ENCODE measurements at places on chromosomes 7 and 10.

GRCh38 chr10:1932692-1933094, 195.4 kb upstream of the ADARB2 start:
- no peak for DNase-seq

DNA sequence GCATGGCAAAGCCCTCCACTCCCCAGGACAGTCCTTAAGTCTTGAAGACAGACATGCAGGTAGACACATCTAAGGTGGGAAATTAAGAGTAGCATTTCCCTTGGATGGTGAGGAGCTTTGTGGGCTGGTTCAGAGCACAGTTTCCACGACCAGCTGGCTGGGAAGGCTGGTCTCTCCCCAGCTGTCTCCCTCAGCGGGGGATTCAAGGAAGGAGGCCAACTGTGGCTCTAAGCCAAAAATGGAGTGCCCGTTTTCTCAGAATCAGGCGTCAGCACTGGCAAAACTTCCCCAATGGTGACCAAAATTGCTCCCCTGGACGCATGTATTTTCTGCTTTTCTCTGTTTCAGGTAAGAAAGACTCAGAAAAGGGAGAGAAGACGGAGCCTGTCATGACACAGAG, 230.6 kb upstream of the FZD8 start:
- no peak for DNase-seq

- no peak for DNase-seq
Observed at GRCh38 chr10:7915923-7916536, 97.7 kb downstream of the TAF3 start.

- DNase-seq: no peak
Observed at GRCh38 chr10:71493741-71494140, 97.0 kb downstream of the CDH23 start.

DNA sequence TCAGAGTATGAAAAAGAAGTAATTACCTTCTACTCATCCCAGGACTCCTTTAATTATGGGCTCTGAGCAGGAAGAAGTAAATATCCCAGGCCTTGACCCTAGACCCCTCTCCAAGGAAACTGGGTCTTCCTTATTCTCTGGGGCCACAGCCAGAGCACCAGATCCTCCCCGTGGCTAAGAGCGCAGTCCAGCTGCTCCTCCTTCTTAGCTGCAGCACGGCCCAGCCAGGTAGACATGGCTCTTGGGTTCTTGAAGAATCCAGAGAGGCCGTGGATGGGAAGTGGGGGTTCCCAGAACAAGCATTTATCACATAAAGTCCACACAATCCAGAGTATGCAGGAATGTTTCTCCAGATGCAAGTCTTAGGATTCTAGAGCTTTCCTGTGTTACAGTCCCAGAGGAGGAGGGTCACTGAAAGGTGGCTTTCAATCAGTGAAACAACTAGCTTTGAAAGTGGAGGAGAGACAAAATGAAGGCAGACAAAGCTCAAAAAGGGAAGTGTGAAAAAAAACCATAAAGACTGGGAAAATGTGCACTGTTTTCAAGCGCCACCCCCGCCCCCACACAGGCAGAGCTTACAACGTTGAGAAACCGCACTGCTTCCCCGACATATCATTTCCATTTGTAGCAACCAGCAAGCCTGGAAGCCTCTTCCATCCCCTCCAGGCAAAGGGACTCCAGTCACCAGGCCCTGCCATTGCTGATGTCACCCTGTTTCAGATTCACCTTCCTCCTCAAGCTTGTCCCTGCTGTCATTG, 396.5 kb upstream of the MKI67 start:
- DNase-seq: no peak

- no peak for DNase-seq
Observed at GRCh38 chr10:5442990-5443370, 30.6 kb downstream of the NET1 start.

GRCh38 chr7:82202965-82203364, 240.6 kb downstream of the CACNA2D1 start:
- no peak for DNase-seq

DNA sequence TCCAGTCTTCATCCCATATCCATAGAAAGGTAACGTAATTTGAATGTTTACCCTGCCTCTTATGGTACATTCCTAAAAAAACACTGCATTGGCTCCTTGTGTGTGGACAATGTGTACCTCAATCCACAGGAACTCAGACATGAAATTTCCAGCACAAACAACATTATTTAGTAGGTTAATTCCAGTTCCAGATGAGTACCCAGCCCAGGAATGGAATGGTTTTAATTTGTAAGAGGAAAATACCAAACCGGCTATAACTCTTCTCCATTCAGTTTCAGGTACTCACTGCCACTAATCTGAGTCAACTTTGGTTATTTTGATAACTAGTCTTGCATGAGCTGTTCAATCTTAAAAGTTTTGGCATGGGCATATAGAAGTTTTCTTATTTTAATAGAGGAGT, 39.0 kb downstream of the TFPI2 start:
- no peak for DNase-seq

DNA sequence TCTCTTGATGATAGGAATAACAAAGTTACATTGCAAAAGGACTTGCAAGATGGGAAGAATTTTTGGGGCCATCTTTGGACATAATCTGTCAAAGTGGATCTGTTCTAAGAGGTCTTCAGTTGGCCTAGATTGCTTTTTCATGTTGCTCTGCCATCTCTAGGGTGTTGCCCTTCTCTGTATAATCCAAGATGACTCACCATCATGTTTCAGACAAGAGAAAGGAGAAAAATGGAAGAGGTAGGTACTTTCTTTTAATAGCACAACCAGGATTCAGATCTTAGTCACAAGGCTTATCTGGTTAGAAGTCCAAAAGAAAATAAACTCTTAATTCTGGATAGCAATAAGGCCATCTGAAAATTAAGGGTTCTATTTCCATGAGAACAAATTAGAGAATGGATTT, 38.7 kb upstream of the FOXP2 start:
- DNase-seq: no peak

- no peak for DNase-seq
Observed at GRCh38 chr10:102815790-102816549, 21.2 kb downstream of the CYP17A1 start.

DNA sequence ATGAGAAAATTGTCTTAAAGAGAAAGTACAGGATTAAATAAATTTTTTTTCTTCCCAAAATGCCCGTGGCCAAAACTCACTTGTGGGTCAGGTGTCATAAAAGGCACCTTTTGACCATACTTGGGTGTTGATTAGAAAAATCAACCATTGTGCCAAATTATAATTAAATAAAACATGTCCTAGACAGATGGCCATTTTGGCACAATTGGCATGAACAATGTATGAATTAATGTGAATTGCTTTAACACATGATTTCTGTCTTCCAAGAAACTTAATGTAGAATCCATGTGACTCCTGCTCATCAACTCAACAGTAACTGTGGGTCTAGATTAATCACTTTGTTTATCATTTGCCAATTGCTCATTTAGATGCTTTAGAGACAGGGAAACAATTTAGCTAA, 64.0 kb downstream of the CSTF2T start:
- no peak for DNase-seq

- DNase-seq: no peak
Observed at GRCh38 chr10:93771354-93771753, 13.6 kb downstream of the LGI1 start.

- no peak for DNase-seq
Observed at GRCh38 chr10:95330966-95331453, 40.2 kb upstream of the PDLIM1 start.

GRCh38 chr7:17486835-17487234, 188.4 kb downstream of the AHR start:
- DNase-seq: no peak

- DNase-seq: no peak
Observed at GRCh38 chr10:56319386-56319785, 41.7 kb downstream of the ZWINT start.

DNA sequence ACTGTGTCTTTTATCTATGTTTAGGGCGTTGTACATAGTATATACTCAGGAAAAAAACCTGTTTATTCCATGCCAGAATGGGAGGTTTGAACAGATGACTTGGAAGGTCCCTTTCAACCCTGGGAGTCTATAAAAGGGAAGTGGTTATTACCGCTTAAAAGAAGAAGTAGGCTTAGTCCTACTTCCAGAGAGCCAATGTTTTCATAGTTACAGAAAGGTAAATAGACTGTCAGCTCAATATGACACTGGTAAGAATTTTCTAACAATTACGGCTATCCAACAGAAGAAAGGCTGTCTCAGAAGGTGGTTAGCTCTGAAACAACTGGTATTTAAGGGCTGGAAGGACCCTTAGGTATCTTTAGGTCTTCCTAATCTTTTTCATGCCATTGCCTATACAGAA, 1.1 kb upstream of the TFAM start:
- DNase-seq: no peak

- no peak for DNase-seq
Observed at GRCh38 chr10:5565671-5566581, 41.2 kb downstream of the CALML3 start.

DNA sequence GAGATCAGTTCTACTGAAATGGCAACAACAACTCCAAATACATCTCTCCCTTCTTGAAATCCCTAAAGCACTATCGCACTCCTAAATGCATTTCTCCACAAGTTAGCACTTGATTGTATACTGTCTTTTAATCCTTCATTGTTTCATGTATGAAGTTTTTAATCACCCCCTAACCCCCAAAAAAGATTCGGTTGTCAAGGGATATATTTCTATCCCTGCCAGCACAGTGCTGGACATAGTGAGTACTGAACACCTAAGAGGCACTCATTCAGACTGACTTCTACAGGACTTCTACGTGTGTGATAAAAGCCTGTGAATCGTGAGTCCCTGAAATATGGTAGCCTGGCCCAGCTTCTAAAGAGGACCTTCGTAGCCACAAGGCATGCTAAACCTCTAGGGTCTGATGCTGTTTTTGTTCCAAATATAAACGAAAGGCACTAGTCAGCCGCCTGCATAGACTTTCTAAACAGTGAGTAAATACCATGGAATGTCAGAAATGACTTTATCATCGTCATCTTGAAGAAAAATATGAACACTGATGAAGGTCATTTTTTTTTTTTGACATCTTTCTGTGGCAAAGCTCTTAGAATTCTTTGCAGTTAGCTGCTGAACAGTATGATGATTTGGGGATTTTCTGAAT, 14.6 kb upstream of the ZSCAN21 start:
- DNase-seq: no peak

GRCh38 chr10:3837647-3838459, 52.8 kb upstream of the KLF6 start:
- no peak for DNase-seq

DNA sequence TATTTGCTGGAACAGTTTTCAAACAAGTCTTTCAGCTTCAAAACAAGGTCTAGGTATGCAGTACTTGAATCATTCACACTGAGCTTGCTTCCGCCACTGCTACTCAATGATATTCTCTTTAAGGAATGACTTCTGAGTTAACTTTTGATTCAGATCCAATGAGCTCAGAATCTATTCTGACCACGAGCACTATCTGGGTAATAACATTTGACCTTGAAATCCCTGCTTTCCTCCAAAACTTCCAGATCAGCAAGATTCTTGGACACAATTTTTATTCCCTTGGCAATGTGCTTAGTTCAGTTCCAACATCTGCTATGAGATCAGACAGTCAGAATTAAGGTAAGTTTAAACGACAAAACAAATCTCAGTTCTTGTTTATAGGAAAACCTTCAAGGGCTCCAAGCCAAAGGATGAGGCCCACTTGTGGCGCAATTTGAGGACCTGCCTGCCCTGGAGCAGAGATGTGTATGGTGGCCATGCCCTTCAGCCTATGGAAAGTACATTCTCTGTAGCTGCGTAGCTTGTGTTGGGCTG, 87.2 kb downstream of the RNF216 start:
- no peak for DNase-seq

DNA sequence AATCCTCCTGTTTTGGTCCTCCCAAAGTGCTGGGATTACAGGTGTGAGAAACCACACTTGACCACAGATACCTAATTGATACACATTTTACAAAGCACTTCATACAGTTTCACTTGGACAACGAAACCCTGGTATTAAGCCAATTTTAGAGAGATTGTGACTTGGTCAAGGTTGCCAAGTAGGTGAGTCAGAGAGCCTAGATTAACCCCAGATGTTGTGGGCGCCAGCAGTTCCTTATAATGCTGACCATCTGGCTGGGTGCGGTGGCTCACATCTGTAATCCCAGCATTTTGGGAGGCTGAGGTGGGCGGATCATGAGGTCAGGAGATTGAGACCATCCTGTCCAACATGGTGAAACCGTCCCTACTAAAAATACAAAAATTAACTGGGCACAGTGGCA, 4.9 kb upstream of the PHKG1 start:
- DNase-seq: no peak

DNA sequence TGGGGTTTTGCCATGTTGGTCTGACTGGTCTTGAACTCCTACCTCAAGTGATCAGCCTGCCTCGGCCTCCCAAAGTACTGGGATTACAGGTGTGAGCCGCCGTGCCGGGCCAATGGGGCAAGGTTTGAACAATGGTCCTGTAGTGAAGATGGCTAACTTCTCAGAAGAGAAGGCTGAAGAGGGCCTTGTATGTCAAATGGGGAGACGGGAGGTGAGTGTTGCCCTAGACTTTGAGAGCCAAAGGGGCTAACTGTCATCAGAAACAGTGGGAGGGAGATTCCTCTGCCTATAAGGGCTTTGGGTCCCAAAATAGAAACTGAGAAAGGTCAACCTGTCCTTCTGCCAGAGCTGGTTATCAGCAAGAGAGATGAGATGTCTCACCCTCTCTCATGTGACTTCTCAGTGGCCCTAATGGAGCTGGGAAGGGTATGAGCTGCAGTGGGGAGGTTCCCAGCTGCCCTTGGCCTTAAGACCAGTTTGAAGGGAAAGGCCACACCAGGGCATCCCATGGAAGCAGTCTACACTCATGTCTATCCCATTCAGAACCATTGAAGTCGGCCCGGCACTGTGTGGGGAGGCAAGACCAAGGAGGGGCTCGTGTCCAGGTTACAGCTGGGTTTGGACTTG, 1.3 kb upstream of the SAMD8 start:
- DNase-seq: no peak

Data from NCI-H748 treated with DMSO at 0.1 percent for 48 hours (cell line).